Stimulated activated CD8-positive, alpha-beta memory T cell treated with anti-CD3 and anti-CD28 coated beads, Interleukin-4, amount 100 ng/mL, for 1 hour (primary cell): ENCODE measurements at places on chromosomes 7 and 10.
A peak's percentile ranks its signal among the peaks of the same experiment; 100 is the strongest.

DNA sequence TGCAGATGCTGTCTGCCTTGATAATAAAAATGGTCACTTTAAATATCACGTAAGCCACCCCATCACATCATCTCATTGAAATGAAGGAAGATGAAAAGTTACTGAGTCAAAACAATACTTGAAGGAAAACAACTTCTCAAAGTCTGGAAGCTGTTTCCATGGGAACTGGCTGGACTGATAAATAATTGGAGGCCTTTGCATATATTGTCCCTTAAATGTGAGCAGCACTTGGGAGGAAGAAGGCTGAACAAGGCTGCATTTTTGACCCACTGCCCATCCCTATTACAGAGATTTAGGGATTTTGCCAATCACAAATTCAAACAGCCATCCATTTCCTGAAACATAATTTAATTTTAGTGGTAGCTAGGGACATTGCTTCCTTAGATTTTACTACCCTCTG, 18.2 kb upstream of the MAGI2 start:
- no peak for DNase-seq

GRCh38 chr10:133199992-133200611, 29.9 kb upstream of the UTF1 start:
- no peak for DNase-seq

GRCh38 chr7:17940951-17941431, 697 bp upstream of the SNX13 start:
- DNase-seq: no peak

- no peak for DNase-seq
Measured at GRCh38 chr10:129760003-129760315, 204.1 kb downstream of the EBF3 start.

DNA sequence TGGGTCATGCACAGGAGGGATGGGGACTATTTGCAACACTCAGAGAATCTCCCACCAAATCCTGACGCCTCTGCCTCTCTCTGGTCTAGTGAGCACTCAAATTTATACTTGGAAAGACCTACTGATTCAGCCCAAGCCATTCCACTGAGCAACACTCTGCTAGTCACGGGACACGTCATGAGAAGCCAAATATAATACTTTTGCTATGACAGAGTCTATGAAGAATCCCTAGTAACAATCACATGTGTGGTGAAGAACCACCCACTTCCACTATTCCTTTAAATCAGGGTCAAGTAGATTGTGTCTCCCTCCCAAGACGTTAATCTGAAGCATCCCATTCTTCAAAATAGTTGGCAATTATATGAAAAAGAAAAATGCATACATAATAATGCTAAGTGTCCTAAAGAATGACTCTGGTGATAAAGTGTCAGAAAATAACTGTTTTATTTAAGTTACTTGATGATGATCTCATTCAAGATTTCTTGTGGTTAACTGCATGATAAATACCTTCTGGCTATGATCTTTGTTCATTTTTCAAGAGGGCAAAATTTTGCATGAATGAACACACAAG, 28.5 kb downstream of the CHCHD3 start:
- DNase-seq: no peak

GRCh38 chr7:37249240-37249639, 199.4 kb downstream of the ELMO1 start:
- DNase-seq: no peak

DNA sequence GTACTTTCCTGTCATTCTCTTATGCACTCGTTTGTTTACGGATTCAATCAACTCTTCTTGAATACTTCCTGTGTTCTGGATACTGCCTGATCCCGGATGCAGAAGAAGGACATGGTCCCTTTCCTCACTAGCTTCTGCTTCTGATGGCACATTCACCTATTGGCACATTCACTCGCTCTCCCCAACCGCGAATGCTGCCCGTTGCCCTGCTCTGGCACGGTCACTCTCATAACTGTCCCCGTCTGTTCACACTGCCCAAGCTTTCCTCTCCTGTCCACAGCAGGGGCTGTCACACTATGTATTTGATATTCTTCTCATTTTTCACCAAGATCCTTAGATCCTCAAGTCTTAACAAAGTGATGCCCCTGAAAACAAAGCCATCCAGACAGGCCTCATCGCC, 327.4 kb downstream of the PAXIP1 start:
- no peak for DNase-seq

GRCh38 chr7:30595436-30596013, 847 bp downstream of the GARS1 start:
- no peak for DNase-seq

GRCh38 chr7:155764438-155764793, 47.8 kb downstream of the SHH start:
- DNase-seq: no peak

- DNase-seq: no peak
Measured at GRCh38 chr7:138458576-138459412, 1.3 kb upstream of the TRIM24 start.

DNA sequence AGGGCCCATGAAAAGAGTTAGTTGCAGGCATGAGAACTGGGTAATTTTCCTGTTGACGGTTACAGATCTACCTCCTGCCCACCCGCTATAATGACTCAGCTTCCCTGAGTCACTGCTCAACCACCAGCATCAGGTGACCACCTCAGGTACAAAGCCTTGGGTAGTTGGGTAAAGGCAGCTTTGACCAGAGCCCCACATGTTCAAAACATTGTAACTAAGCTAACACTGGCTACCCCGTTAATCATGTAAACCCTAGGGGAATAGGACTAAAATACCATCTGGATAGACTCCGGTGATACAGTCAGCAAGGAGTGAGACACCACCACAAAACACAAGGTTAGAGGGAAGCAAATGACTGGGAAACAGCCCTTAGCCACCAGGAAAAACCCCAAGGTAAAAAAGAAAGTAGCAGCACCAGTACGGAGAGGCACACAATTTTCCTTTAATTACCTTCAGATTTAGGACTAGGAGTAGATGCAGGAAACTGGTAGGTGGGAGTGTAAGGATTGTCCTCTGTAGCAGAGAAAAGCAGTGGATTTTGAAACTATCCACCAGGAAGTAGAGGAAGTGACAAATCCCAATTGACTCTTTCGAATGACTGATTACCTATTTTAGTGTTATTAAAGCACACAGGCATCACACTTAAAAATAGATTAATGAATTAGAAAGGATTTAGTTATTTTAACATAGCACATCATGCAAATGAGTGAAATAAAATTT, 103.5 kb upstream of the PDLIM1 start:
- DNase-seq: no peak

GRCh38 chr10:112080231-112080630, 103.3 kb downstream of the GPAM start:
- DNase-seq: no peak

DNA sequence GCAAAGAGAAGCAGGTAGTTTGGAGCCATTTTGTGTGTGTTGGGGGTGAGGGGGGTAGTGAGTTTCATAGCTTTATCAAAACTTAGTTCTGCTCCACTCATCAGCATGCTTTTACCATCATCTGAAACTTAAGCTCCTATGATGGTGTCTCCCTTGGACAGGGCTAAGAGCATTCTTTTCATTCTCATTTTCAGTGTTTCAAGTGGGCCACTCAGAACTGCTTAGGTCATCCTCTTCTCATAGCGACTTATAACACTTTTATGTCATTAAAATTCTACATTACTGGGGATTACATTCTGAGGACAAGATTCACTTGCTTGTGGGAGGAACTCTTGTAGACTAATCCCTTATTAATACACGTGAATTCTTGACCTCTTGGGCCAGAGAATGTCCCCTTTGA, 649.4 kb downstream of the SUGCT start:
- no peak for DNase-seq

DNA sequence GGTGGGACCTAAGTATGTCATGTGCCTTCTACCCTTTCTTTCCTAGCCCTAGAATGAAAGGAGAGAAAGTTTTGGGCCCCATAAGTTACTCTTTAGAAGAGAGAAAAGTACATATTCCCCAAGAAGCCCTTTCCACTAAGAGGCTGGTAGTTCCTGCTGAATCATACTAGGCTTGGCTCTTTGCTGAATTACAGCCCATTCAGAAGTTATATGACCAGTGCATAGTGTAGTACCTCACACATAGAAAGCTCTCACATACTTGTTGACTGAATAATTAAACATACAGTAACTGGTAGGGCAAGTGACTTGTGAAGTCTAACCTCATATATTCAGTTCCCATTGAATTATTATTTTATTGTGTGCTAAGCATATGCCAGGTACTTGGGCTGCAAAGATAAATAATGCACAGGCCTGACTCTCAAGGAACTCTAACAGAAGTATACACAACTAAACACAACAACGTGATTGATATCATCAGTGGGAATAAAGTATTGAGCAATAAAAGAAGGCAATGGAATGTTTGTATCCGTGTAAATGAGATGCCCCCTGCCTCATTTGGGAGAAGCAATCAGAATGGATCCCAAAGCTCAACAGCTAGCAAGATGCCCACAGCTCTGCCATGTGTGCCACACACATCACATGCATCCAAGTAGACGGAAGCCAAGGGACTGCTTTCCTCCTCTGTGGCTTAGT, 38.9 kb upstream of the UBN2 start:
- DNase-seq: no peak

DNA sequence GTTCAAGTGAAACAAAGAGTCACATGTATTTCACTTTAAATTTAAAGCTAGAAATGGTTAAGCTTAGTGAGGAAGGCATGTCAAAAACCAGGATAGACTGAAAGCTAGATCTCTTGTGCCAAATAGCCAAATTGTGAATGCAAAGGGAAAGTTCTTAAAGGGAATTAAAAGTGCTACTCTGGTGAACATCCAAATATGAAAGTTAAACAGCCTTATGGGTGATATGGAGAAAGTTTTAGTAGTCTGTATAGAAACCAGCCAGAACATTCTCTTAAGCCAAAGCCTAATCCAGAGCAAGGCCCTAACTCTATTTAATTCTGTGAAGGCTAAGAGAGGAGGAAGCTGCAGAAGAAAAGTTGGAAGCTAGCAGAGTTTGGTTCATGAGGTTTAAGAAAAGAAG, 47.1 kb downstream of the MXI1 start:
- DNase-seq: no peak

DNA sequence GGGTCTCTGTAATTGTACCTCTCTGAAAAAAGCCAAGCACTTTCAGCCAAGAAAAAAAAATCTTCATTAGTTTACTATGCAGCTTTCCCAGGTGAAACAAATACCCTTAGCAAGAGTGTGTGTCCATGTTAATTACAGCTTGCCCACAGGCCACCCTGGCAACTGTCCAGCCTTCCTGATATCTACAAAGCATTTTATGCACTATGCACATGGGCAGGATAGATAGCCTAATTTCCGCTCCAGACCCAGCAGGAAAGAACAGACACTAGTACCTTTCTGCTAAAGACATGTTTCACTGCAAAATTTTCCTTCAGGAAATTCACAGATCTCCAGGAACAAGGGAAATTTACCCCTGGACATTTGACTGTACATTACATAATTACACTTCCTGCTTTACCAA, 24.4 kb downstream of the CACNA2D1 start:
- DNase-seq: no peak

DNA sequence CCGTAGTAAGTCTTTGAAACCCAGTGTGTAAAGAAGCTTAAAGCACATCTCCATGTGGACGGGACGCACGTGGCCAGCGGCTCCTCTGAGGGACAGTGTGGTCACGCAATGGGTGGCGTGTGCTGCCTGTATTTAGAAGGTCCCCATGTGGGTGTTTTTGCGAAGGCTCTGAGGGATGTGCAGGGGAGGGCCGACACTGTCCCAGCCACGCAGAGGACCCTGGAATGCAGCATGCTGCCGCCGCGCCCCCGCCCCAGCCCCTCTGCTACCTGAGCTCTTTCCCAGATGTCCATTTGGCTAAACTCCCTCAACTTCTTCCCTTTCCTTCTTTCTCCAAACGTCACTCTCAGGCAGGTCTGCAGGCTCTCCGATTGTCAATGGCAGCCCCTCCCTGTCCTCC, 8.8 kb downstream of the PFKP start:
- no peak for DNase-seq

GRCh38 chr7:102432442-102433218, 745 bp upstream of the ORAI2 start:
- no peak for DNase-seq

GRCh38 chr10:99849536-99849935, 67.1 kb downstream of the ABCC2 start:
- DNase-seq: no peak

DNA sequence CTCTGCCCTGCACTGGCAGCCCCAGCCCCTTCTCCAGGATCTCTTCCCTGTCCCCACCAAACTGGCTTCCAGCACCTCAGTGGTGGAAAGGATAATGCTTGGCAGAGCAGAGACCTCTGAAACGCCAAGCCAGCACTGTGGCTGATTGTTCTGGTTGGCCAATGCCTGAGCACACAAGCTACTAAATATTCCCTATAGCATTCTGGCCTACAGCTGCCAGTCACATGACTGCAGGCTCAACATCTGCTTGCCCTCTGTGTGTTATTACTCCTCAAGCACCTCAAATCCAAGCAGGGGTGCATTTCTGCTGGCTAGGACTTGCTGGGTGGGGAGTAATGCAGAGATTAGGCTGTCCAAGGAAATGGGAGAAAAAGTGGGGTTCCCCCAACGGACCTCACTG, 6.1 kb downstream of the TBATA start:
- no peak for DNase-seq

DNA sequence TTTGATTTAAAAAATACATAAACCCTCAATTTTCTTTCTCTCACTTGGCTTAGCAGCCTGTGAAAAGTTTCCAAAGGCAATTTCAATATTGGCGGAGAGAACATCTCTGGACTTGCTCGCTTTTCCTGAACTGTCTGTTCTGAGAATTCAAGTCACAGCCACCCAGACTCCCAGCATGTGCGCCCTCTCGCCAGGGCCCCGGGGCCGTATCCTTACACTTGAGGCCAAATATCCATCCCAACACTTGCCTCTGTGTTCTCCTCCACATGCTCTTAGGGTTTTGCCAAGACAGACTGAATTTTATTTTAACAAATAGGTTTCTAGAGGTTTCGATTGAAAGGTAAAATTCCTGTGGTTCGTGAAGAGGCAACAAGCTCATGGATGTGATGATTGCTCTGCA, 111.5 kb upstream of the GPR26 start:
- no peak for DNase-seq

GRCh38 chr10:75104842-75105241, 6.6 kb upstream of the SAMD8 start:
- DNase-seq: no peak

GRCh38 chr10:116668018-116668417, 47.3 kb downstream of the PNLIPRP2 start:
- DNase-seq: no peak

- DNase-seq: no peak
Measured at GRCh38 chr10:129059977-129060376, 407.1 kb upstream of the MGMT start.

- DNase-seq: no peak
Measured at GRCh38 chr7:72467237-72467636, 55.1 kb upstream of the CALN1 start.

GRCh38 chr7:55641273-55641691, 69.0 kb upstream of the VOPP1 start:
- peak; percentile 8 for DNase-seq
